ENCODE measurements at places on chromosomes 1 and 21. TPM values are rescaled to one million over a fixed set of nuclear protein-coding genes. Genes with fewer than 3 reads are reported as not detected.

The OR6K3 gene
- not detected for total RNA-seq

The MYBPHL gene
- not detected for total RNA-seq

The SFN gene
- 0.83 TPM for total RNA-seq

The ATP1A2 gene
- not detected for total RNA-seq

The CGN gene
- 1.4 TPM for total RNA-seq

The DMRTA2 gene
- not detected for total RNA-seq

The FMN2 gene
- total RNA-seq, result not detected

The TMEM125 gene
- total RNA-seq, result not detected

The MAP10 gene
- total RNA-seq, result 2.7 TPM

The NR5A2 gene
- total RNA-seq, result not detected

DNA sequence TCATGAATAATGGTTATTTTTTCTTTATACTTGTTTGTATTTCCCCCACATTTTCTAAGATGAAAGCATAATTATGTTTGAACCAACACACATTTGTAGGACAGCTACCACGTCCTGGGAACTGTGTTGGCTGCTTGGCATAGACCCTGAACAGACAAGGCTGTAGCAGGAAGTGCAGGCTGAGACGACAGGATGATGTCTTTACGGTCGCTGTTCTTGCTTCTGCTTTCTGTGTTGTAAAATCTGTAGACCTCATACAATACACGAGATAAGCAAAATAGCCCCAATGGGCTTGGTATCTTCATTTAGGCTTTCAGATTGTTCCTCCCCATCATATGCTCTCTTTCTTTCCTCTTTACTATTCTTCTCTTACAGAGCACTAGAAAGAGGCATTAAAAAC, 23.3 kb upstream of the OTUD3 start:
- H3K4me3 ChIP-seq, result no peak overlapping the region
- no peaks in the 10 kb centered on the region for H3K36me3 ChIP-seq
- no peaks in the 10 kb centered on the region for H3K27me3 ChIP-seq
- DNase-seq, result no peak

- H3K27me3 ChIP-seq, result no peaks in the 10 kb centered on the region
- H3K27ac ChIP-seq, result no peak overlapping the region
- DNase-seq, result no peak
- H3K4me1 ChIP-seq, result peaks cover 4% of the 10 kb centered on the region
Measured at GRCh38 chr1:9070486-9070885, 1.1 kb upstream of the SLC2A5 start.

- no peaks in the 10 kb centered on the region for H3K27me3 ChIP-seq
- H3K4me1 ChIP-seq, result no peaks in the 10 kb centered on the region
- no peak overlapping the region for H3K4me3 ChIP-seq
Measured at GRCh38 chr1:23242414-23242813, 25.1 kb upstream of the HTR1D start.

DNA sequence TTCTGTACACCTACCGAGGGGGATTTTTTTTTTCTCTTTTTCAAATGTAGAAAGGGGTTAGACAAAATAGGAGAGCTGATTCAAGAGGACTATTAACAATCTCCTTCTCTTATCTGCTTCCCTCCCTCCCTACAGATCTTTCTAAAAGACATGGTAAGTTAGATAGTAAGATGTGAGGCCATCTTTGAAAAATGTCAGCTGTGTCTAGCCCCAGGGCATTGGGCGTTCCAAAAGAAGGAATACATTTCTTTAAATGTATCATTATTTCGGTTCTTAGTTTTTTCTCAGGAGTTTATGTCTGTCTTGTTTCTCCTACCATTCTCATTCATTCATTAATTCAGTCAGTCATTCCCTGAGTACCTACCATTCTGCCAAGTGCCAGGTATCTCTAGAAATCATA, 27.2 kb downstream of the BCL9 start:
- H3K4me3 ChIP-seq, result no peak overlapping the region
- no peaks in the 10 kb centered on the region for H3K27me3 ChIP-seq
- DNase-seq, result no peak
- H3K36me3 ChIP-seq, result no peaks in the 10 kb centered on the region
- H3K27ac ChIP-seq, result no peak overlapping the region
- H3K4me1 ChIP-seq, result no peaks in the 10 kb centered on the region

GRCh38 chr1:234607109-234608024, 2.6 kb downstream of the IRF2BP2 start:
- peak overlapping the region; percentile 77 for H3K4me3 ChIP-seq
- no peaks in the 10 kb centered on the region for H3K27me3 ChIP-seq
- peak overlapping the region; percentile 96 for H3K27ac ChIP-seq
- peaks cover 58% of the 10 kb centered on the region for H3K4me1 ChIP-seq
- peaks cover 27% of the 10 kb centered on the region for H3K36me3 ChIP-seq

- no peak overlapping the region for H3K4me3 ChIP-seq
- DNase-seq, result no peak
- no peaks in the 10 kb centered on the region for H3K27me3 ChIP-seq
Measured at GRCh38 chr1:34900775-34901502, 28.5 kb downstream of the DLGAP3 start.

- H3K27ac ChIP-seq, result peak overlapping the region; percentile 74
- peak; percentile 72 for DNase-seq
- no peaks in the 10 kb centered on the region for H3K27me3 ChIP-seq
Measured at GRCh38 chr1:12619792-12620487, 1.9 kb upstream of the DHRS3 start.

DNA sequence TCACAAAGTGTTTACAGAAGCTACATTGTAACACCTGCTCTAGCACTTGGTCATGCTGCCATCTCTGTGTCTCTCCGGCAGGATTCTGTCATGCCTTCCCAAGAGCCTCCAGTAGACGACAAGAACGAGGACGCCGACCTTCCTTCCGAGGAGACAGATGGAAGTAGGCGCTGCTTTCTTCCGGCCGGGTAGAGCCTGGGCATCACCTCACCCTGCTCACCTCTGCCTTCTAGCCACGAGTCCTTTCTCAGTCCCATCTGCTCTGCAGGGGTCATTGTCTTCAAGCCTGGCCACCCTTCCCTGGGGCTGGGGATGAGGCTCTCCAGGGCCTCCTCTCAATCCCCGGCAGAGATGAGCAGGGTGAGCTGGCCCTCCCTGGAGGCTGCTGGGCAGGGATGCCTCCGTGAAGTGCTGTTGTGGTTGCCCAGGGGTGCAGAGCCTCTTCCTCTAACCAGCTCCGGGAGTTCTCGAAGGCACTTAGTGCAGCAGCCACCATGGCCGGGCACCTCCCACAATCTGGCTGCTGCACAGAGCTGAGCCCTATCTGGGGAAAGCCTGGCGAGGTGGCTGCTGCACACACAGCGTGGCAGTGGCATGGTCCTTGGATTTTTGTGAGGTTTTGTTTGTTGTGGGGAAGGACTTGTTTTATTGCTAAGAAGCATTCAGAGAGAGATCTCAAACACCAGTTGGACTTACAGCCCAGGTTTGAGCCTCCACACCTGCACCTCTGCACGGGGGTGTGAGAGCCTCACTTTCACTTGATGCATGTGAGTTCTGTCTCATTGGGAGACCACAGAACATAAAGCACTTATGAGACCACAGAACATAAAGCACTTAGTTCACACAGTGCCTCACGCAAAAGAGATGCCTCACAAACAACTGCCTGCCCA, 48.4 kb downstream of the FAAP20 start:
- H3K27me3 ChIP-seq, result no peaks in the 10 kb centered on the region
- no peak overlapping the region for H3K4me3 ChIP-seq
- H3K36me3 ChIP-seq, result no peaks in the 10 kb centered on the region
- peak; percentile 22 for DNase-seq

DNA sequence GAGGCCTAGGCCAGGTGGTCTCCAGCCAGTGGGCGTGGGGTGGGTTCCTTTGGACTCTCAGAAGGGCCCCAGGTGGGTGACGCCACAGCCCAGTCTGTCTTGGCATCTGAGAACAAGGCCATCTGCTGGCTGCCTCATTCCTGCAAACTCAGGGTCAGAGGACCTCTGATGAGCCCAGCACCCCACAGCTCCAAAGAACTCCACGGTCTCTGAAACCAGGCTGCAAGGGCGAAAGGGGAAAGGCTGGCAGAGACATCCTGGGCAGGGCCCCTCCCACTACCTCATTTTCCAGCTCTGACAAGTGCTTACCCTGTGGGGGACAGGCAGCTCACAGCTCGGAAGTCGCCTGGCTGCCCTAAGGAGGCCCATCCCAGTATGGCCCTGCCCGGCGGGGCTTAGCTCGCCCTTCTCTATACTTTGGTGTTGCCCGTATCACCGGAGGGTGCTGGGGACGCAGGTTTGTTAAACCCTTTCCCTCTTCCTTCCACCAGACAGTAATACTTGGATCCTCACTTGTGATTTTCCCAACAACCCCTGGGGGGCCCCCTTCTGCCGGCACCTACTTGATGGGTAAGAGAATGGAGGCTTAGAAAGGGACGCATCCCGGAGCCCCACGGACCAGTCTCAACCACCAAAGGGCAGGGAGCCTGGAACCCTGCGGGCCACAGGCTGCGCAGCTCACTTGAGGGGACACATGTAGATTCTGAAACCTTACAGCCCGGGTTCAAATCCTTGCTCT, 10.9 kb upstream of the EDN2 start:
- no peaks in the 10 kb centered on the region for H3K36me3 ChIP-seq
- no peaks in the 10 kb centered on the region for H3K4me1 ChIP-seq
- no peak overlapping the region for H3K27ac ChIP-seq
- peaks cover 3% of the 10 kb centered on the region for H3K27me3 ChIP-seq
- DNase-seq, result no peak
- H3K4me3 ChIP-seq, result no peak overlapping the region

- H3K27ac ChIP-seq, result no peak overlapping the region
- H3K36me3 ChIP-seq, result no peaks in the 10 kb centered on the region
- no peaks in the 10 kb centered on the region for H3K27me3 ChIP-seq
- DNase-seq, result no peak
- H3K4me1 ChIP-seq, result no peaks in the 10 kb centered on the region
Measured at GRCh38 chr1:13983393-13983792, 283.4 kb downstream of the PRDM2 start.

DNA sequence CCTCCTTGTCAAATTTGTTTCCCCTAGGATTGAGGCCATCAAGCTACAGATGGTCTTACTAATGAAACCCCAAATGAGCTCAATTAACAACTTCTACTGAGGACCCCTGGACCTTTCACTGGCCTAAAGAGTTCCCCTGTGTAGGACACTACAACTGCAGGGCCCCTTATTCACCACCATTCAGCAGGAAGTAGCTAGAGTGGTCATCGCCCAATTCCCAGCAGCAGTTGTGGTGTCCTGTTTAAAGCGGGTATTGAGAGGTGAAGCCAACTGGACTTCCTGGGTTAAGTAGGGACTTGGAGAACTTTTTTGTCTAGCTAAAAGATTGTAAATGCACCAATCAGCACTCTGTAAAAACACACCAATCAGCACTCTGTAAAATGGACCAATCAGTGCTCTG, 1466.9 kb downstream of the KCNT2 start:
- no peaks in the 10 kb centered on the region for H3K36me3 ChIP-seq
- H3K27ac ChIP-seq, result no peak overlapping the region
- DNase-seq, result no peak
- H3K4me1 ChIP-seq, result no peaks in the 10 kb centered on the region

DNA sequence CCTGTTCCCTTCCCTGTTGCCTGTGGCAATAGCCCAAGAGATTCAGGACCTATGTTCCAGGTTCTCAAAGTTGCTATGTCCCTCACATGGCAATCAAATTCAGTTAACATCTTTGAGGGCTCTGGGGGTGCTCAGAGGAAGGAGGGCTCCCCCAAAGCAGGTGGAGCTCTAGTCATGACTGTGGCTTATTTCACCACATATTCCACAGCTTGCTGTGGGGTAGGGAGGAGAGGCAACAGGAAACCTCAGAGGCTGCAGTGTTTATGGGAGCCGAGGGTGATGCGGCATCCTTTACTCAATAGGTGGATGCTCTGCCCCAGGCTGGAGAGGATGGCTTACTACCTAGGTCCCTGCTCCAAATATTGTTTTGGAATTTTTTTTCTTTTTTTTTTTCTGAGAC, 1.2 kb upstream of the MKNK1 start:
- no peak overlapping the region for H3K4me3 ChIP-seq
- peak; percentile 66 for DNase-seq
- peaks cover 45% of the 10 kb centered on the region for H3K4me1 ChIP-seq

DNA sequence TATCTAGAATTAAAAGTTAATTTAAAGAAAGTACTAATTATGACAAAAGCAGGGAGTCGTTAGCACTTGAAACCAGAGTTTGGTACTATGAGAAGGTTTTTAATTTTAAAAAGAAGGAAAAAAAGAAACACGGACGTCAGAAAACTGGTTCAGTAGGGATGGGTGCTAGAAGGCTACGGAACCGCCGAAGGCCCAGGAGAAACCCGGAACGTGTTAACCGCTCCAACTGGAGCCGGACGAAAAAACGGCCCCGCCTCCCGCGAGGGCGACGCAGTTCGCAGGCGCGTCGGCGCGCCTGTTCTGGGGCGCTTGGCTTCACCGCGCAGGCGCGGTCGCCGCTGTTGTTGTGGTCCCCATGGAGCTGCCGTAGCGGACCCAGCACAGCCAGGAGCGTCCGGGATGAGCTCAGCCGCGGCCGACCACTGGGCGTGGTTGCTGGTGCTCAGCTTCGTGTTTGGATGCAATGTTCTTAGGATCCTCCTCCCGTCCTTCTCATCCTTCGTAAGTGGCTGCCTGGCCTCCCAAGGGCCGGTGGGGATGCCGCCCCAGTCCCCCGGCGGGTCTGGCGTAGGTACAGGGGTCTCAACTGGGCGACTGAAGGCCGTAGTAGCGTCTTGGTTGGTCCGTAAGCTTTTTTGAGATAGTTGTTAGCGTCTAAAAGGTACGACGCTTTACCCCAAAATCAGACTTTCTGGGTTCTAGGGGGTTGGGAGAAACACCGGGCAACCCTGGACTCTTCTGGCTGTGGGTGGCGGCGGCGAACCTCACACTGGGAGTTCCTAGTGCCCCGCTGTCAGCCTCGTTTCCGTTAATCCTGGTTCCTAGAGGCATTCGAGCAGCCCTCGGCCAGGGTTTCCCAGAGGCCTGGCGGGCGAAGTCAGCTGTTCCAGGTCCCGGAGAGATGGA, 31.4 kb upstream of the HMGN1 start:
- peaks cover 23% of the 10 kb centered on the region for H3K4me1 ChIP-seq
- H3K36me3 ChIP-seq, result no peaks in the 10 kb centered on the region
- peak; percentile 85 for DNase-seq
- H3K4me3 ChIP-seq, result peak overlapping the region; percentile 99
- peak overlapping the region; percentile 81 for H3K27ac ChIP-seq
- no peaks in the 10 kb centered on the region for H3K27me3 ChIP-seq

DNA sequence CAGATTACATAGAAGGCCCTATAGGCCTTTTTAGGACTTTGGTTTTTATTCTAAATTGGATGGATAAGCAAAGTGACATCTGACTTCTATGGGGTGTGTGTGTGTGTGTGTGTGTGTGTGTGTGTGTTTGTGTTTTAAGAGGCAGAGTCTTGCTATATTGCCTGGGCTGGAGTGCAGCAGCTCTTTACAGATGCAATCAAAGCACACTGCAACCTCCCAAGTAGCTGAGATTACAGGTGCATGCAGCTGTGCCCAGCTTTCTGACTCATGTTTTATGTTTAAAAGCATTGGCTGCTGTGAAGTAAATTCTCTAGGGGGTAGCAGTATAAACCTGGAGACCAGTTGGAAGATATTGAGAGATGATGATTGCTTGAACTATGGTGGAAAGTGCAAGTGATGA, 12.4 kb upstream of the EVI5 start:
- no peak for DNase-seq
- H3K36me3 ChIP-seq, result no peaks in the 10 kb centered on the region
- H3K27ac ChIP-seq, result no peak overlapping the region
- H3K27me3 ChIP-seq, result no peaks in the 10 kb centered on the region
- no peaks in the 10 kb centered on the region for H3K4me1 ChIP-seq

- H3K4me1 ChIP-seq, result no peaks in the 10 kb centered on the region
- H3K27me3 ChIP-seq, result no peaks in the 10 kb centered on the region
Measured at GRCh38 chr21:17828223-17828622, 9.1 kb upstream of the C21orf91 start.

GRCh38 chr1:186655876-186656275, 24.3 kb downstream of the PTGS2 start:
- no peak for DNase-seq
- H3K4me3 ChIP-seq, result no peak overlapping the region
- H3K27ac ChIP-seq, result no peak overlapping the region
- no peaks in the 10 kb centered on the region for H3K27me3 ChIP-seq
- no peaks in the 10 kb centered on the region for H3K4me1 ChIP-seq

Data from CD4-positive, alpha-beta memory T cell (primary cell).